ENCODE measurements at places on chromosomes 3 and 15. TPM values are rescaled to one million over a fixed set of nuclear protein-coding genes. Genes with fewer than 3 reads are reported as not detected.

- DNase-seq, result no peak
Observed at GRCh38 chr3:48727511-48727910, 10.5 kb upstream of the IP6K2 start.

TPRA1 gene
- total RNA-seq, result 17.3 TPM

DNA sequence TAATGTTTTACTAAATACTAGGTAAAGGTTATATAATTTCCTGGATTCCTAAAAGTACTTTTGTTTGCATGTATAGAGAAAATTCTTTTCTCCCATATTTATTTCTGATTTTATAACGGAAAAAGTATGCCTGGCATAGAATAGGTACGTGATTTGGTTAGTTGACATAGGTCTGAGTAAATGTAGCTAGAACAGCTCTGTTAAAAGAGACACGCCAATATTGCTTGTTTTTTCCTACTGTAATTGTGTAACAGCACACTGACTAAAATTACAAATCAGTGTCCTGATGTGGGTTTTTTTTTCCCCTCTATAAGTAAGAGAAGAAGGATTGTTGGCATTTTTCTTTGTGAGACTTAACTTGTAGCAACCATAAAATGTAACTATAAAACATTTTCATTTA lies 26.7 kb downstream of the KLHL24 start:
- DNase-seq, result no peak

GRCh38 chr3:38270606-38271005 lies 5.0 kb downstream of the SLC22A13 start:
- no peak for DNase-seq

TBC1D5 gene
- total RNA-seq, result 25.9 TPM

- no peak for DNase-seq
Observed at GRCh38 chr3:197289726-197290125, 8.7 kb downstream of the DLG1 start.

- DNase-seq, result no peak
Observed at GRCh38 chr15:99366013-99366412, 114.7 kb downstream of the LRRC28 start.
